ENCODE measurements at places on chromosomes 6 and 20.

DNA sequence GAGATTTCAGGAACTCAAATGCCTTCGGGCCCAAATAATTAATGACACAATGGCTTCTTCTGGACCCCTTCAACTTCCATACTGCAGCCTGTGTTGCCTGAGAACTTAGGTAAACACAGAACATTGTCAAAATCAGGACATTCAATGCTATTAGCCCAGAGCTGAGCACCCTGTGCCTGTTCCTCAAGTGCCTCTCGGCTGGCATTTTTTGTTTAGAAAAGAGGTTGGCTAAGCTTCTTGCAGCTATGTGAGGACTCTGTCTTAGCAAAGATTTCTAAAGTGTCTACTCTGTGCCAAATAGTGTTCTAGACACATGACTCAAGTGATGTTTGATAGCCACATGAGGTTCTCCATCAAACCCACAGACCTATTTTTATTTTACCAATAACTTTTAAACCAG lies 289.3 kb upstream of the ARID1B start:
- DNase-seq, result no peak

- no peak for DNase-seq
Observed at GRCh38 chr6:43740961-43741764, 28.8 kb upstream of the VEGFA start.

DNA sequence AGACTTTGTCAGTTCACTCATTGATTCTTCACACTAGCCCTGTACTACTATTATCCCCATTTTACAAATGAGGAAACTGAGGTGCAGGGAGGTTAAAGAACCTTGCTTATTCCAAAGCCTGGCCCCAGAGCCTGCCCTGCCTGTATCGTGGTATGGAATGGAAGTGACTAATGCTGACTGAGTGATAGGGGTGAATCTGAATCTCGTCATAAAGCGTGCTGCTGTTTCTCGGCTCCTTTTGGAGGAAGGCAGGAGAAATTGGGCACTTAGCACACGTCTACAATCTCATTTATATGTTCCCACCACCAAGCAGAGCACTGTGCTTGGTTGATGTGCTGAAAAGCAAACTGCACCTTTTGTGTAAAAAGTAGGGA lies 17.1 kb downstream of the GFRA4 start:
- DNase-seq, result no peak

DNA sequence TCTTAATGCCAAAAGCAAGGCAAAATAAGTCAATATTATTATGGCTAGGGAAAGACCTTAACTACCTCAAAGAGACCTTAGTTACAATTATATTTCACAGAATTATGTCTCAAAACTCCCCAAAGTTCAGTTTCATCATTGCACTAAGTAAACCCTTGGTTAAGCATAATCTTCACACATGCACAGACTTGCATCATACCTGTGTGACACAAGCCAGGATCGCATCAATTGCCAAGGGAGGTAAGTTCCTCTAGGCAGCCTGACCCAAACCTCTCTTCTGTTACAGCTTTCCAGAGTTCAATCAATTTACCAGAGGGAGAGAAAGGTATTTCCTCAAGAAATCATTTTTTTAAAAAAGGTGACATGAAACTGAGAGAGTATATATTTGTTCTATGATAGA lies 31.9 kb upstream of the PRSS35 start:
- DNase-seq, result no peak
